Stimulated activated CD4-positive, alpha-beta T cell treated with anti-CD3 and anti-CD28 coated beads, Interleukin-1b, Interleukin-23, amount 100 ng/mL, for 48 hours (primary cell): ENCODE measurements at places on chromosomes 1 and 21.

- DNase-seq: no peak
Observed at GRCh38 chr1:84060781-84061180, 61.8 kb upstream of the TTLL7 start.

- DNase-seq: no peak
Observed at GRCh38 chr1:157104598-157105293, 5.1 kb upstream of the ETV3L start.

- peak; percentile 70 for DNase-seq
Observed at GRCh38 chr1:44652445-44653106, 21.7 kb downstream of the TMEM53 start.

DNA sequence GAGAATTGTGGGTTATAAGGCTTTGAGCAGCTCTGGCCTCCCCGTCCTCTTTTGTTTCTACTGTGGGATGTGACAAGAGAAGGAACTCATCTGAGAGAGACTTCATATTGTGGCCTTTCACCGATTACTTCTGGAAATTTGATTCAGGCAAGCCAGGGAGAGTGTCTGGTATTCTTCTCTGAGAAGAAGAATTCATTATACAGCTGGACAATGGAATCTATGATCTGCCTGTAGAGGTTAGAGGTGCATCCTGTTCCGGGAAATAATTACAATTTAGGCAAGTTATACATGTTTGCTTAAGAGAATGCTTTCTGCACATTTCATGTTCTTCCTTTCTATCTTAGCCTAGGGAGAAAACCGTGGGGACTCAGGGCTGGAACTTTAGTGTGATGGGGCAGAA, 12.8 kb upstream of the RNU1-2 start:
- no peak for DNase-seq

- DNase-seq: no peak
Observed at GRCh38 chr1:39269791-39270342, 65.4 kb downstream of the MACF1 start.

DNA sequence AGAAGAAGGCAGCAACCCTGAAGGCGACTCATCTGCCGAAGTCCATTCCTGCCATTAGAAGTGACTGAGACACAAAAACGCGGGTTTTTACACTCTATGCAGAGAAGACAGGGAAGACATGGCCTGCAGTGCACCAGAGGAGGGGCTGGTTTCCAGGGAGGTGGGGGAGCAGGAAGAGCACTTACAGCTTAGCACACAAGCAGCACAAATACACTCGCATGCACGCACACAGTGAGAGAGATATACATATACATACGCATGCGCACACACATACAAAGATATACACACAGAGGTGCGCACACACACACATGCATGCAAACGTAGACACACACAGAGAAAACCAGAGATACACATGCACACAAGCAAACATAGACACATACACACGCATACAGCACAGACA, 210.9 kb upstream of the CSF3R start:
- DNase-seq: no peak

DNA sequence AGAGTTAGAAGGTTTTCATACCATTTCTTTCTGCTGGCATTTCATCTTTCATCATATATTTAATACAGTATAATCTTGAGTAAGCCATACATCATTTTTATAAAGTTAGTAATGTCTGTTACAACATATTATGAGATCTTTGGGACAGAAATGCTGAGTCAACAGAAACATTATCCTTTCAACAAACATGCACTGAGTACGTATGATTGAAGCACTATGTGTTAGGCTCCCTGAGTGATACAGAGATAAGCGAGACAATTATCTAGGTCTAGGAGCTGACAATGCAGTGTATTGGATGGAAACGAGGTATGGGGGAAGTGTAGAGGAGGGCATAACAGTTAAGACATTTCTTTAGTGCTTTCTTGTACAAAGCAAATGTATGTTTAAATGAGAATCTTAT, 19.7 kb upstream of the GPR52 start:
- no peak for DNase-seq

- DNase-seq: peak; percentile 1
Observed at GRCh38 chr1:186828611-186829454, at the start of gene PLA2G4A. PLA2G4A (plus strand) TSS chr1:186828949; CDS start chr1:186854355, 25,406 bp downstream.

DNA sequence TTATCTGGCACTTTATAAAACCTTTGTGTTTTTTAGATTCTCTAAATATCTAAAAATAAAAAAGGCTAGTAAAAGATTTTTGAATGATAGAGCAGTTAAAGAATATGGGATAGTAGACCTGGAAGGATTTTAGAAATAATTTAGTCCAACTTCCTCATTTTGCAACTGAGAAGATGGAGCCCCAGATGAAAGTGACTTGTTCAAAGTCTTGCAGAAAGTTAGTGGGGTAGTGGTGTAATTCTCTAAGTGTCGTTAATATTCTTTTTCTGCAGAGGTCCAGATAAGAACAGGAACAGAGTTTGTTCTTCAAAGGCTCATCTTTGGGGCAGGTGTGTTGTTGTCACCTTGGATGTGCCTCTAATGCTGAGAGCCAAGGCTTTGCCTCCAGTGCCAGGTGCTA, 159.5 kb downstream of the DISC1 start:
- no peak for DNase-seq

DNA sequence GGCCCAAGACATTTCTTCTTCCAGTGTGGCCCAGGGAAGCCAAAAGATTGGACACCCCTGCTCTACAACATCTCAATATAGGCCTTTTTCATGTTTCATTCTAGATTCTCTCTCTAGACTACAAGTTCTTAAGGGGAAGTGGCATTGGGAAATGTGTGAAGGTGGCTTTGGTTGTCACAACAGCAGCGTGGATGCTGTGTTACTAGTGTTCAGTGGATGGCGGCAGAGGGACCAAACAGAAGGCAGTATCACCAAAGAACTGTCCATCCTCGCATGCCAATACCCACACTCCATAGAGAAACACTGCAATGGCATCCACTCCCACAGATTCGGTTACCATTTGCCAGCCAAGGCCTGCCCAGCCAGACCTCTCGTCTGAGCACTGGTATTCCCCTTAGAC, 24.3 kb upstream of the IFNAR2 start:
- no peak for DNase-seq

GRCh38 chr21:35954066-35954465, 106.3 kb downstream of the SETD4 start:
- no peak for DNase-seq

- DNase-seq: no peak
Observed at GRCh38 chr1:6243993-6244392, at the start of gene HES3. HES3 (plus strand) TSS chr1:6244179; CDS start chr1:6244366, 187 bp downstream.

DNA sequence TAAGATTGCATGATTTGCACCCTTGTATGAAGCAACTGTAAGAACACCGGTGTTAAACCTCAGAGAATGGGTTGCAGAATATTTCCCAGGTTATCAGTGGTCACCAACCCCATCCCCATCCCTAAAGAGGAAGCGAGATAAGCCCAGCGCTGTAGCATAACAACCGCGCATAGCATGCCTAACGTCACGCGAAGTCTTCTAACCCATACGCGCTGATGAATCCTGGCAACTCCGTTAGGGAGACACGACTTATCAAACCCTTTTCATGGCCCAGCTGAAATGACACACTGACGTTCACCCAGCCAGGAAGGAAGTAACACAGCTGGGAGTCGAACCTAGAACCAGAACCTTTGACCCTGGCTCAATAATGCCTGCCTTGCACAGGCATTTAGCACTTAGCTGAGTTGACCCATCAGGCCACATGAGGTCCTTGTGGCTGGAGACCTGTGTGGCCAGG, 24.2 kb downstream of the TMEM51 start:
- DNase-seq: no peak

GRCh38 chr1:27473755-27474154, 16.2 kb downstream of the WASF2 start:
- no peak for DNase-seq

DNA sequence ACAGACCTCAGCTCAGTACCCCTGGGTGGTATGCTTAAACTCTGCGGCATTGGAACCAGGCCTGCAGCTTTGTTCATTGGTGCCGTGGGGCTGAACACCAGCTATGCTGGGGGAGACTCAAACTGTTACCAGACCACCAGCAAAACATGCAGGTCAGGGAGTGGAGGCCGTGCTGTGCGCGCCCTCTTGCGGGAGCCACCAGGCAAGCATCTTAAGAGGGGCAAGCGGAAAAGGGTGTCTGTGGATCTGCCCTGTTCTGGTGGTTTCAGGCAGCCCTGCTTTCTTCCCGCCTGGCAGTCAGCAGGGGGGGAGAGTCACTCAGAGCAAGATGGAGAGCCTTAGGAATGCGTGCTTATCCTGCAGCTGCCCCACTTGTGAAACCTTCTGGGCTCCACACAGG, 276.9 kb upstream of the ZRANB2 start:
- DNase-seq: no peak

GRCh38 chr1:57794078-57794477, 370.2 kb upstream of the DAB1 start:
- DNase-seq: no peak

GRCh38 chr1:225766967-225767633, 10.5 kb upstream of the SRP9 start:
- DNase-seq: no peak

GRCh38 chr1:160428053-160428452, 27.7 kb downstream of the VANGL2 start:
- no peak for DNase-seq

DNA sequence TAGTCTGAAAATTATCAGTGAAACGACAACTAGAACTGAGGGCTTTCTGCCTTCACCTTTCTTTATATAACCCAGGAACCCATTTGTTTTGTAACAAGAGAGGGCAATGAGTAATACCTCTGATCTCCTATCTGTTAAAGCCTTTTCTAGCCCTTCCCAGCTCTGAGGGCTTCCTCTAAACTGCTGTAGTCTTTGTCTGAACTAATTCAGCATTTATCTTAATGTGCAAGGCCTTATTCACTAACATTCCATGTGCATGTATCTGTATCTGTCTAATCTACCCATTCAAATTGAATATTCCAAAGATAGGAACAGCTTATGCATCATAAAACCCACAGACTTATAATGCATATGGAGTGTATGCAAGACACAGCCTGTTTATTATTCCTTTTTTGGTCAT, 167.1 kb downstream of the LYPLAL1 start:
- DNase-seq: no peak

GRCh38 chr1:172105230-172105629, 263.9 kb downstream of the DNM3 start:
- DNase-seq: no peak

GRCh38 chr1:228870041-228870713, 134.9 kb downstream of the RHOU start:
- no peak for DNase-seq

GRCh38 chr1:193325771-193326170, 139.4 kb upstream of the B3GALT2 start:
- no peak for DNase-seq

GRCh38 chr1:89022167-89022959, at the start of gene GBP3:
GBP3 (minus strand) TSS chr1:89022866; CDS start chr1:89020721, 2,145 bp downstream.
- DNase-seq: no peak

- DNase-seq: no peak
Observed at GRCh38 chr1:1927751-1928150, 8.7 kb upstream of the TMEM52 start.

DNA sequence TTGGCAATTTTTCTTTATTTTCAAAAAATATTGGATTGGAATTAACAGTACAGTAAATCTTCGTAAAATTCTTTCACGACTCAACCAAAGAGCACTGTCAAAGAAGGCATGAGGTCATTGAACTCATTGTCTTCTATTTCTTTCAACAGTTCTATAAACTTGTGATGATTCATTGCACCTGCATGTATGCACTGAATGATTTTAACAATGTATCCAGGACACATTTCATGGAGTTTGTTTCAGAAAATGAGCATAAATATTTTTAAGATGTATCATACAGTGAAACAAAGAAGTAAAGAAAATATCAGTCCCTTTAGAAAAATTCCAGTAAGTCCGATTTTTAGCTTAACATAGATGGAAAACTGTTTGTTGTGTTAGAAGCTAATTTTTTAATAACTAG, 33.6 kb upstream of the CD34 start:
- DNase-seq: no peak

GRCh38 chr1:160200786-160201185, 4.4 kb upstream of the PEA15 start:
- no peak for DNase-seq

- no peak for DNase-seq
Observed at GRCh38 chr21:31282095-31282709, 61.9 kb downstream of the TIAM1 start.

- peak; percentile 69 for DNase-seq
Observed at GRCh38 chr1:205918955-205919746, 24.1 kb downstream of the SLC26A9 start.

GRCh38 chr1:198328458-198329032, 171.7 kb downstream of the NEK7 start:
- DNase-seq: no peak

- no peak for DNase-seq
Observed at GRCh38 chr1:88488237-88488636, 195.8 kb upstream of the PKN2 start.

- DNase-seq: no peak
Observed at GRCh38 chr1:242005866-242006535, 7.1 kb upstream of the MAP1LC3C start.

DNA sequence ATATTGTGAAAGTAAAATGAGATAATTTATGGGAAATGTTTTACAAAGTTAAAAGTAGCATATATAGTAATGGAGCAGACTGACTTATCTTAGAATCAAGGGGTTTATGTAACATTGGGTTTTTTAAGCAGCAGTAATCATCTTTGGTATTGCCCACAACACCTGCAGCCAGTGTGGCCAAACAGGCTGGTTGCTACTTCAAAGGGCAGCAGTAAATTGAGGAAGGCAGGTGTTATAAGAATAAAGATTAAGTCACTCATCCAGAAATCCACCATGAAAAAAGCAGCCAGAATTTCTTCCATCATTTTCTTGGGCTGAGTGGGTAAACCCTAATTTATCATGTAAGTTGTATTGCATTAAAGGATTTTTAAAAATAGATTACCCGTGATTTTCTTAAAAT, 16.7 kb downstream of the DYNLT5 start:
- no peak for DNase-seq

- no peak for DNase-seq
Observed at GRCh38 chr1:222071387-222071786, 329.5 kb upstream of the DUSP10 start.

DNA sequence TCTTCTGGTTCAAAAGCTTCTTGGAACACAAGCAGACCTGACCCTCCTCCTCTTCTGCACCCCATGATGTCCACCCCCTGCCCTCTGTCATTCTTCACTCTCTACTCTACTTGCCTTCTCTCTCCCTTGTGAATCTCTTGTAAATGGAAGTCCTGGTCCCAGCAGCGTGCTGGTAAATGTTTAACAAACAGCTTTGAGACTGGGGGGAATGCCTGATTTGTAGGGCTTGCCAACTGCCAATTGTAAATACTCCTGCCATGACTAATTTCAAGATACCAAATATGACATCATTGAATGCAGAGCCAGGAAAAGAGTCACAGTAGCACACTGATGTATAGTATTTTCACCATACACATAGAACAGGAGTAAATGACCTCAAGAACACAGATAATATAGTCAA, 40.9 kb upstream of the LRRN2 start:
- no peak for DNase-seq

DNA sequence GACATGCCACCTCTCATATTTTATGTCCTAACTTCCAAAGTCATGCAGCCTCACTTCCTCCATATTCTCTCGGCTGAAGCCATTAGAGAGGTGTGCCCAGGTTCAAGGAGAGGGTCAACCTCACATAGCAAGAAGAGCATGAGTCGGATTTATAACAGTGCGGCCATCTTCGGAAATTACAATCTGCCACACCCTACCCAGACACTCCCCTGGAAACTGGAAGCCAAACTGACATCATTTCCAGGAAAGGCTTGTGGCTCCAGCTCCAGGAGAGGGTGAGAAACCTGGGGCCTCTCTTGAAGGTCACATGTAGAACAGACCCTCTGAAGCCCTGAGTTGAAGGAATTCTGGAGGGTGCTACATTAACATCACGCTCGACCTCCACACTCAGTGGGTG, 73.5 kb downstream of the RRAGC start:
- no peak for DNase-seq

- DNase-seq: peak; percentile 87
Observed at GRCh38 chr1:230084408-230085177, 17.6 kb downstream of the GALNT2 start.
